ENCODE measurements at places on chromosomes 1 and 21.

DNA sequence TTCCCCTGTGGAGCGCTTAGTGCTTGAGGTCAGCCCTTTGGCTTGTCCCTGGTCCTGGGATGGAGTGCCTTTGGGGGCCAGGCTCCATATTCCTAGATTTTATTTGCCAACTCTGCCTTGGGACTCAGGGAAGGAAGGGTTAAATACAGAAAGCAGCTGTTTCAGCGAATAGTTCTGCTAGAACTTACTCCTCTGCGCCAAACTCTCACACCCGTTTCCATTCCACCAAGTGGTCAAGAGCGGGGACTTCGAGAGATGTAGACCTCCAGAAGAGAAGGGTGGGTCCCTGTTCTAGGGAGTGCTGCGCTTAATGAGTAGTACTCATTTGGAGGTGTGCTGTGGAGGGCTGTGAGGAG, 704 bp upstream of the TOMM40L start:
- no peak for DNase-seq

- no peak for DNase-seq
Observed at GRCh38 chr1:154316704-154317103, 4.2 kb upstream of the AQP10 start.

DNA sequence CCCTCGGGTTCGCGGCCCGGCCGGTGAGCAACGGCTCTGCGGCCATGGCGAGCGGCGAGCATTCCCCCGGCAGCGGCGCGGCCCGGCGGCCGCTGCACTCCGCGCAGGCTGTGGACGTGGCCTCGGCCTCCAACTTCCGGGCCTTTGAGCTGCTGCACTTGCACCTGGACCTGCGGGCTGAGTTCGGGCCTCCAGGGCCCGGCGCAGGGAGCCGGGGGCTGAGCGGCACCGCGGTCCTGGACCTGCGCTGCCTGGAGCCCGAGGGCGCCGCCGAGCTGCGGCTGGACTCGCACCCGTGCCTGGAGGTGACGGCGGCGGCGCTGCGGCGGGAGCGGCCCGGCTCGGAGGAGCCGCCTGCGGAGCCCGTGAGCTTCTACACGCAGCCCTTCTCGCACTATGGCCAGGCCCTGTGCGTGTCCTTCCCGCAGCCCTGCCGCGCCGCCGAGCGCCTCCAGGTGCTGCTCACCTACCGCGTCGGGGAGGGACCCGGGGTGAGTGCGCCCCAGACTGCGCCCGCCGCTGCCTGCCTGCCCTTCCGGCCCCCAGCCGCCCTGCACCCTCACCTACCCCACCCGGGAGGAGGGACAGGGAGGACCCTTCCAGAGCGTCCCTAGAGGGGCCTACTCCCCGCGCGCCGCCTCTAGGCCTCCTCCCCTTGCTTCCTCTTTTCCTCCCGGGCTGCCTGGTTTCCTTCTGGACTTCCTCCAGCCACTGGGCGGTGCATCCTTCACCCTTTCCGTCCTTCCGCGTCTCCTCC, at the start of gene RNPEP:
Gene RNPEP, plus strand, starts transcription at position 26 of the 757 bp plus-strand sequence. Its CDS starts 19 bp downstream, at position 45.
- peak; percentile 70 for DNase-seq

- no peak for DNase-seq
Observed at GRCh38 chr1:192849442-192849841, 40.6 kb downstream of the RGS2 start.

DNA sequence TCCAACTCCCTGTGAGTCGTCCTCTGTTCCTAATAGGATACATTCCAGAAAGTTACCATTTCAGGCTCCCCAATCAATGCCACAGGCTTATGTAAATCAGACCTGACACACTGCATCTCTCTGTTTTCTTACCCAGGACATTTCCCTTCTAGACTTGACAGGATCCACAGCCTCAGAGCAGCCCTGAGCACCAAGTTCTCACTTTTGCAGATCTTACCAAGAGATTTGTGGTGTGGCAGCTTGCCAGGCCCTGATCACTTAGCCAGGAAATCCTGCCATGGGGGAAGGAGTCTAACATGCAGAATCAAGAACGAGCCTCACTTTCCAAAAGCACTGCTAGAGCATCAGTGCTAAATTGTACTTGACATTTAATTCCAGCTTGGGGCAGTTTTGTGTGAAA, 202.9 kb downstream of the TBX15 start:
- no peak for DNase-seq

DNA sequence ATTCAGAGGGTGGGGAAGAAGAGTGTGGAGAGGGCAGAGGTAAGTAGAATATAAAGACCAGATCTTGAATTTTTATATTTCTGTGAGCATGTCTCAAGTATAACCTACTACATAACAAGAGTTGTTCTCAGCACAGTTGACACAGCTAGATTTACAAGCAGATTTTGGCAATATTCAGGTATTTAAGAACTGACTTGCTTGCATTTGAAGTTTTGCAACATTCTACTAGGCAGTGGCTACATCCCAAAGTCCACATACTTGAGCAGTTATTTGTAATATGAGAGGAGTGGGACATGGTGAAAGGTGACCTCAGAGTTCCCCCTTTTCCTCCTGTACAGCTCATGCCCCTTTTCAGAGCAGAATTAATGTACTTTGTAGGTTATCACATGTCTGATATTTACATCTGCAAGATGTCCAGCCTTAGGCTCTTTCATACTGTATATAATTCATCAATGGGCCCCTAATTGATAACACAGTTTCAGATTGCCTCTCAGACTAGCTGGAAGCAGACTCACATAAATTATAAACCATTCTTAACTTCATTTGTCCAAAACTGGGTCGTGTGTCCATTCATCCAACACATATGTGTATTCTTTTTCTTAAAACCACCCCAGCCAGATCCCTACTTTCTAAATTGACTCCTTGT, 136.7 kb upstream of the RAVER2 start:
- DNase-seq = no peak

GRCh38 chr1:57422271-57423134, 1.4 kb downstream of the DAB1 start:
- no peak for DNase-seq

DNA sequence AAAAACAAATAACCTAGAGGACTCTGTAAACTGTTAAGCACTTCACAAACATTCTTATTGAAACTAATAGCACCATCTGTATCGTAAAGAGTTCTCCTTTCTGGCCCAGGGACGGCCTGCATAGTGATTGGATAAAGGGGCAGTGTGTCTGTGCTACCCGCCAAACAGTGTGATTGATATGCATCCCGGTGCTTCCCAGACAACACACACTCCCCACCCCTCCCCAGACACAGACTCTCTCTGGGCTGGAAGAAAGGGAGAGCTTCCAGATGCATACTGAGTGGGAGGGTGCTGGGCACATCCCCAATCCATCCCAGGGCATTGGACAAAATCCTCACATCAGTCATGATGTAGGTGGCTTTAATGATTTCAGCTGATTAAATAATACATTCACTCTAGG, 3.7 kb downstream of the HSD11B1 start:
- no peak for DNase-seq

DNA sequence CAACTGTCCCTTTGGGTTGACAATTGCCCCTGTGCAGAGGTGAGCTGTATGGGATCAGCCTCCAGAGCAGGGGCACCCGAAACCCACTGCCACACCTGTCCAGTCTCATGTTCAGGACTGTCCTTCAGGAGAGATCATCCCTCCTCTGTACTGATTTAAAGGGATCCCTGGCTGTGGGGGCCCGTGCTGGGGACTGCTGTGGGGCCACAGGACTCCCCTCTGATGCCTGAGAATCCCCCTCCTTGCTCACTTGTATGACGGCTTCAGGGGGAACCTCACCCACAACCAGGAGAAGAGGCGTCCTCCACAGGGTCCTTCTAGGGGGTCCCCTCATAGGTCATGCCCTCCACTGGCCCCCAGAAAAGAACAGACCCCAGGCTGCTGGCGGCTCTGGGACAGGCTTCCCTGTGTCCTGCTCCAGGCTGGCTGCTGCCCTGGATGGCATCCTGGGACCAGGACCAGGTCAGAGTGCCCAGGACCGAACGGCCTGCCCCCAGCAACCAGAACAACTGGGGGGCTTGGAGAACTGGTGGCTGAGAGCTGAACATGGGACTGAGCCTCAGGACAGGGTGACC, 77.5 kb upstream of the ACTRT2 start:
- no peak for DNase-seq

DNA sequence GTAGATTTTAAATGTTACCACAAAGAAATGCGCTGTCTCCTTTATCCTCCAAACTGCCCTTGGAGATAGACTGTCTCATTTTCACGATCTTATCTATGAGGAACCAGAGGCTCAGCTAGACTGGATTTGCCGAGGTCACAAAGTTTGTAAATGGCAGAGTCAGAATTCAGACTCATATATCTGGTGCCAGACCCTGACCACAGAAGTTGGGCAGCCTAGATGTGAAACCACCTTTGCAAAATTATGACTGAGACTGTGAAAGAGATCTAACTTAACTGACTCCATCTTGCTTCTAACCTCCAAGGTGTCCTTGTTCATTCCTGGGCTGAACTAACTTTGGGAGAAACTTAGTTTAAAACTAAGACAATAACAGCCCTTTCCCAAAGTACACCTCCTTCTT, 14.1 kb downstream of the CNR2 start:
- peak; percentile 21 for DNase-seq

DNA sequence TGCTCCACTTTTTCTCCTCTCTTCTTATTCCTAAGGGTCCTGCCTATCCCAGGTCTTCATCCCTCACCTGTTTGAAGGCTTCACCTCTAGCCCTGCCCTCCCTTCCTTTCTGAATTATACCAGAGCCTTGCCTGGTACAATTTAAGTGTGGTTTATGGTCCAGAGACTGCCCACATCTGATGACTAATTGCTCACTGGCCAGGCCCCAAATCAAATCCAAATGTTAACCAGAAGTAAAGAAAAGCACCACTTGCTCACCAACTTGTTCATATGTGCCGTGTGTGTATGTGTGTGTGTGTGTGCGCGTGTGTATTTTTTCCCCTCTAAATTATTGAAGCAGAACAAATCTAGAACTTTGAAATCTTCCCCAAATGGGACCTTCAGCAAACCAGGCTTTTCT, 26.4 kb downstream of the MYOM3 start:
- DNase-seq = no peak

DNA sequence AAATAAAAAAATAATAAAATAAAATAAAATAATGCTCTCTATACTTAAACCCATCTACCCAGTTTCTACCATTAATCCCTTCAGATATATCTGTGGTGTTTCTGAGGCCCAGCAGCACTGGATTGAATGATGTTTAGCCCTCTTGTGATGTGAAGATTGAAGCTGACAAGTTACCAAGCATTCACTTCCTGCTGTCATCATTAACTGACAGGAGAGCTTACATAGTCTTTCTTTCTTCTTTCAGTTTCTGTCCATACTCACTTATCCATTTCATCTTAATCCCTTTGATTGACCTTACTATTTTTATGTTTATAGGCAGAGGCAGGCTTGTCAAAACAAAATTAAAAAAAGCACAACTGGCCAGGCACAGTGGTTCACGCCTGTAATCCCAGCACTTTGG, 38.8 kb upstream of the PGD start:
- no peak for DNase-seq

GRCh38 chr1:54863267-54863665, 23.7 kb downstream of the DHCR24 start:
- DNase-seq = no peak

All from natural killer cell (primary cell).